Activated CD4-positive, alpha-beta T cell treated with anti-CD3 and anti-CD28 coated beads for 24 hours (primary cell): ENCODE measurements at places on chromosomes 5 and 9.

DNA sequence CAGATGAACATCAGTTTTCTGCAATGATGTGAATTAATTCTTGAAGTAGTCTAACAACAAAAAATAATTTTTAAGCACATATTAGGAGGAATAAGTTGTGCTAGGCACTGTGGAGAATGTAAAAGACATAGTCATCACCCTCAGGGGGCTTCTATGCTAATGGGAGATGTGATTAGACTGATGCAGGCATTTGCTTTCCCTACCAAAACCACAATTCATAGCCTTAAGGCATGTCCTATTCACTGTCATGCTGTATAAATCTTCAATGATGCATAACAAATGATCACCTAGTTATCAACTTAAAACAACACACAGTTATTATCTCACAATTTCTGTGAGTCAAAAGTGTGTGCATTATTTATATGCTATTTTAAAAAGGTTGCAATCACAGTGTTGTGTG is 422.6 kb downstream of the MAN2A1 start:
- no peak for DNase-seq

DNA sequence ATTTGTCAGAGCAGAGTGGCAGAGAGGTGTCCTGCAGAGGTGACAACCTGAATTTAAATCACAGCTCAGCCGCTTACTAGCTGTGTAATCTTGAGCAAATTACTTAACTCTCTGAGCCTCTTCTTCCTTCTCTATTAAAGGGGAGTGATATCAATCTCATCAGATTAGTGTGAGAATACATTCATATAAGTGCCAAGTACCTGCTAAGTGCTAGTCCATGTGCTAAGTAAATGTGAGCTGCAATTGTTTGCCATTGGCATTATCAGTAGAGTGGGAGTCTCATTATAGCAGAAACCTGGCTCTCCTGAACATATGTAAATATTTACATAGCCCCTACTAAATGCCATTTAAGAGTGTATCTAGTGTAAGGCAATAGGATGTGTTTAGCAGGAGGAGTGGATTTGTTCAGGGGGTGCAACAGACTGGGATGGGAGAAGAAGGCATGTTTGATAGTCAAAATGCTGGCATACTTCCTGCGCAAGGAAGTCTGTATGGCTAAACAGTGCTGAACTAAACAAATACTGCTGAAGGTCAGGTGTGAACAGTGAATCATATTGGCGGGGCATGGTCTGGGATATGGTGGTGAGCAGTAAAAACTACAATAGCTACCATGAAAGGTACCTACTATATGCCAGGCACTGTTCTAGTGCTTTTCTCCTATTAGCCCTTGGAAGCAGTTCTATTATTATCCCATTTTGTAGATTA is 74.5 kb downstream of the F2RL2 start:
- no peak for DNase-seq

GRCh38 chr9:4985386-4986266 is 554 bp downstream of the JAK2 start:
- no peak for DNase-seq

DNA sequence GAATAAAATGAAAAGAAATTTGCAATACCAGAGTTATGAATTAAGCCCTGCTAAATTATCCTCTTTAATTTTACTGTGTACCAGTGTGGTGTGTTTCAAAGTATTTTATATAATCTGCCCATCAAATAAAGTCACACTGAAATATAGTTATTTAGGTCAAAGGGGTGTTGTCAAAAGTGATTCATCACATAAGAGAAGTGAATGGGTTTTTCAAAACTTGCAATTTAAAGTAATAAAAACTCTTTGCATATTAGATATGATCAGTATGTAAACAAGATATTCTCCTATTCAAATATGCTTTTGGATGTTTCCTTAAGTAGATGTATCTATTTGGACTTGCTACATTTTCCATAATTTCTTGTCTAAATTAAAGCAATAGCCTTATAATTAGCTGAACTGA is 1183.0 kb upstream of the CDH18 start:
- DNase-seq = no peak

- no peak for DNase-seq
These were observed 136.9 kb downstream of the ARHGAP26 start for GRCh38 chr5:142906863-142907671.
